ENCODE measurements at places on chromosomes 1 and 21.

DNA sequence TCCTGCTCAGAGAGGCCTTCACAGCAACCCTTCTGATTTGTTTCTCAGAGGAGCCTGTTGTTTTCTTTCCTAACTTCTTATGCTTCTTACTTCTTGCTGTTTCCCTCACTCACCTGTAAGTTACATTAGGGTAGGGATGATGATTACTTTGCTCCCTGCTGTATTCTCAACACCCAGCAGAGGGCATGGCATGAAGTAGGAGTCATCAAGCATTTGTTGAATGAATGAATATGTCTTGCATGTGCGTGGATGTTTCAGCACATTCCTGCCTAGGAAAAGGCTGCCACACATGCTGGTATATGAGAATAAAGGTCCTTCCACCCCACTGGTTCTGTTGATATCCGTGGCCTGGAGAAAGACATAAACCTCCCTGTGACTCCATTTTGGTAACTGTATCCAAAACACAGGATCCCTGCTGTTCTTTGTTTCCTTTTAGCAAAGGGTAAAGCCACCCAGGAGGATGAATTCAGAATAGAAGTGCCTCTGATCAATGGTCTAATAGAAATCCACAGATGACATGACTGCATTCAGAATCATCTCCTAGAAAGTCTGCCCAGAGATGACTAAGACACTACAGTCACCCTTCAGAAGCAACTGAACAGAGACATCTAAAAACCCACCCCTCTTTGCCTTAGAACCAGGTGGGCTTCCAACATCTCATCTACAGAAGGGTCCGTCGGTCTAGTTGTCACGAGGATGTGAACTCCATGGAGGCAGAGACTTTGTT lies 168.8 kb downstream of the ZSCAN20 start:
- H3K27me3 ChIP-seq = no peaks in the 10 kb centered on the region
- no peaks in the 10 kb centered on the region for H3K4me1 ChIP-seq
- no peak overlapping the region for H3K27ac ChIP-seq
- no peaks in the 10 kb centered on the region for H3K36me3 ChIP-seq

DNA sequence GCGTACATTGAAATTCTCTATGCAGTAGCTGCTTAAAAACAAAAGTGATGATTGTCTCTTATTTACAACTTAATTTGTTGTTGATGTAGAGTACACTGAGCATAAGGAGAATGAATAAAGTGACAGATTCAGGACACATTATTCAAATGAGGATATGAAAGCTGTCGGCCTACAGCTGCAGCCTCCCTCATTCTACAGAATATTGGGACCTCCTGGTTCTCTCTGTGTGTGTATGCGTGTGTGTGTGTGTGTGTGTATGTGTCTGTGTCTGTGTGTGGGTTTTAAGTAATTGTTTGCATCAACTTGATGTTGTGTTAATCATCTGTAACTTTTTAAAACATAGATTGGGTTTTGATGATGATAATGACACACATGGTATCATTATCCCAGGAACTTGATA lies 17.9 kb downstream of the PROX1 start:
- no peak for DNase-seq
- H3K36me3 ChIP-seq = no peaks in the 10 kb centered on the region
- H3K27me3 ChIP-seq = no peaks in the 10 kb centered on the region
- no peak overlapping the region for H3K27ac ChIP-seq
- no peak overlapping the region for H3K4me3 ChIP-seq

DNA sequence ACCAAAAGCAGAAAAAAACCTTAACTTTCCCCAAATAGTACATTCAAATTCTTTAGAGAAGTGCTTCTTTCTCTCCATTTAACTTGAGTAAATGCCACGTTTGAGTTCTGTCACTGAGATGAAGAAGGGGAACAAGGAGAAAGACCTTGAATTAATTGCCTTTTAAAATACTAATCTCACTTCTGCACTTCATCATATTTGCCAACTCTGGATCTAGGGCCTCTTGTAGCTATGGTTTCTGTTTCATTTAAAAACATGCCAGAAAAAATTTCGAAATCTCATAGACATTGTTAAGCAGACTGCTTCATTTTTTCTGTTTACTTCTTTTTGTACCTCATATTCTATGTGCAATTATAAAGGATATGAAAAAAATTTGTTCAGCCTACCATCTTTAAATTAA lies 24.6 kb downstream of the MIXL1 start:
- H3K27me3 ChIP-seq = no peaks in the 10 kb centered on the region
- H3K36me3 ChIP-seq = peaks cover 21% of the 10 kb centered on the region
- H3K4me1 ChIP-seq = no peaks in the 10 kb centered on the region
- no peak overlapping the region for H3K4me3 ChIP-seq
- DNase-seq = no peak
- no peak overlapping the region for H3K27ac ChIP-seq

DNA sequence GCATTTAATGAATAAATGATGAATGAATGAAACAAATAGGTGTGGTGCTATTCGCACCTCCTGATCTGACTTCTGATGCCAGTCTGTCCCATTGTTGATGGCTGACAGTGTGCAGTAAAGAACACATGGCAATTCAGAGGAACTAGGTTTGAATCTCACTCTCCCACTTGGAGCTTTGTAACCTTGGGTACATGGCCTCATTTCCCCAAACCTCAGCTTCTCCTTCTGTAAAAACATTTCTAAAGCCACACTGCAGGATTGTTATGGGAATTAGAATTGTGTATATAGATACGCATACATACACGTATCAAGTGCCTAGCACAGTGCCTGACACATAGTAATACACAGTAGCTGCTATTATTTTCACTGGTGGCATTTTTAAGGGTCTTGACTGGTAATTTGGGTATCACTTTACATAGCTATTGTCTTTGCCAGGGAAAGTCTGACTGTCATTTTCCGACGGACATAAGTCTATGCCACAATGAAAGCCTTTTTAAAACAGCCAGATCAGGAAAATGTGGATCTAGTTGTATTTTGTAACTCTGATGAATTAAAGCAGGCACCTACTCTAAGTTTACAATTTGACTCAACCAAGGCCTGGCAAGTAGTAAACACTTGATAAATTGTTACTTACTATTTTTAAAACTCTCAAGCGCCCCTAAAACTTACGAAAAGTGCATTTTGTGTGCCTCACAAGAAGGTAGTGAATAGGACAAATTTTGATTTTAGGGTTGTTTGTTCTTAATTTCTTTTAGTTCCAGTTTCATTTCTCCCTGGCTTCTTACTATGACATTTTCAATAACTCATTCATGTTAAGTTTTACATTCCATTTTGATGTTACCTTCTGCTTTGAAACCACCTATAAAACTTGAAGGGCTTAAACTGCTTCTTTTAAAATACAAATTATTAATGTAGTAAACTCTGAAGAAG lies 164.4 kb downstream of the SDCCAG8 start:
- H3K4me1 ChIP-seq = peaks cover 27% of the 10 kb centered on the region
- peak overlapping the region; percentile 23 for H3K27ac ChIP-seq
- H3K4me3 ChIP-seq = no peak overlapping the region
- H3K27me3 ChIP-seq = no peaks in the 10 kb centered on the region
- no peak for DNase-seq
- H3K36me3 ChIP-seq = peaks cover 4% of the 10 kb centered on the region

DNA sequence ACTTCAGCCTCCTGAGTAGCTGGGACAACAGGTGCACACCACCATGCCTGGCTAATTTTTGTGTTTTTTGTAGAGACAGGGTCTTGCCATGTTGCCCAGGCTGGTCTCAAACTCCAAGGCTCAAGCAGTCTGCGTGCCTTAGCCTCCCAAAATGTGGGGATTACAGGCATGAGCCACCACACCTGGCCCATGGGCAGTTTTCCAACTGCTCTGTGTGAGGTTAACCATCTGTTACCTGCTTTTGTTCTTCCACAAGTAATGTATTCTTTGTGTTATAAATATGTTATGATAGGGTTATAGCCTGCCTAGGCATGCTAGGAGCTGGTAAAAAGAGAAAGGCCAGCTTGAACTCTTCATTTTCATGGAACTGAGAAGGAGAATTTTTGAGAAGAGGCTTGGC lies 30.7 kb downstream of the TUFT1 start:
- H3K4me1 ChIP-seq = no peaks in the 10 kb centered on the region
- H3K27ac ChIP-seq = no peak overlapping the region

- DNase-seq = no peak
- H3K27ac ChIP-seq = no peak overlapping the region
- peaks cover 8% of the 10 kb centered on the region for H3K4me1 ChIP-seq
- H3K27me3 ChIP-seq = no peaks in the 10 kb centered on the region
These were observed 55.5 kb downstream of the MPZL1 start for GRCh38 chr1:167777269-167777650.

GRCh38 chr1:177902266-177902665 lies 67.6 kb downstream of the SEC16B start:
- H3K36me3 ChIP-seq = no peaks in the 10 kb centered on the region
- no peak overlapping the region for H3K27ac ChIP-seq
- no peak for DNase-seq
- H3K4me3 ChIP-seq = no peak overlapping the region
- H3K27me3 ChIP-seq = no peaks in the 10 kb centered on the region

GRCh38 chr1:79896140-79896539 lies 889.6 kb upstream of the ADGRL4 start:
- no peaks in the 10 kb centered on the region for H3K27me3 ChIP-seq
- no peaks in the 10 kb centered on the region for H3K36me3 ChIP-seq
- H3K4me3 ChIP-seq = no peak overlapping the region
- no peak overlapping the region for H3K27ac ChIP-seq

DNA sequence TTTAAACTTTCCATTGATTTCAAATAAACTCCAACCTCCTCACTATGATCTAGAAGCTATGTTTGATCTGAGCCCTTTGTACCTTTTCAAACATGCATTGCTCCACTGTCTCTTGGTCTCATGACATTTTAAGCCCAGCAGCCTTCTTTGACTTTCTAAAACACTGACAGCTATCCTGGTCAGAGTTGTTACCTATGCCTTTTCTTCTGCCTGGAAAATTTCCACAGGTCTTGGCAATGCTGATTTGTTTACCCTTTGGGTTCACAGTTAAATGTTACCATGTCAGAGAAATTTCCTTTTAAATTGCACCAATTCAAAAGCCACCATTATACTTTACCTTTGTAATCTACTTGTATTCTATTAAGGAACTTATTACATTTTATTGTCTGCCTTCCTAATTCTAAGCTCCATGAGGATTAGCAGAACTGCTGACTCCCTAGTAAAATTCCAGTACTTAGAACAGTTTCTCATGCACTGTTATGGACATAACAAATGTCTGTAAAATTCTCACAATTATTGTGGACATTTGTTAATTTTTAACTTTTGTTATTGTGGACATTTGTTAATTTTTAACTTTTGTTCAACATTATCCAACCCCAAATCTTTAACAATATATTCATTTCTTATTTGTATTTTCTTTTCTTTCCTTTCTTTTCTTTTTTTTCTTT lies 1064.4 kb downstream of the NCAM2 start:
- H3K36me3 ChIP-seq = no peaks in the 10 kb centered on the region
- H3K27me3 ChIP-seq = no peaks in the 10 kb centered on the region
- no peak overlapping the region for H3K4me3 ChIP-seq
- no peak overlapping the region for H3K27ac ChIP-seq
- no peak for DNase-seq
- no peaks in the 10 kb centered on the region for H3K4me1 ChIP-seq

- no peak overlapping the region for H3K27ac ChIP-seq
- H3K36me3 ChIP-seq = no peaks in the 10 kb centered on the region
- peaks cover 10% of the 10 kb centered on the region for H3K4me1 ChIP-seq
- no peaks in the 10 kb centered on the region for H3K27me3 ChIP-seq
- H3K4me3 ChIP-seq = no peak overlapping the region
- no peak for DNase-seq
These were observed 25.4 kb upstream of the KIAA0040 start for GRCh38 chr1:175217721-175218531.

DNA sequence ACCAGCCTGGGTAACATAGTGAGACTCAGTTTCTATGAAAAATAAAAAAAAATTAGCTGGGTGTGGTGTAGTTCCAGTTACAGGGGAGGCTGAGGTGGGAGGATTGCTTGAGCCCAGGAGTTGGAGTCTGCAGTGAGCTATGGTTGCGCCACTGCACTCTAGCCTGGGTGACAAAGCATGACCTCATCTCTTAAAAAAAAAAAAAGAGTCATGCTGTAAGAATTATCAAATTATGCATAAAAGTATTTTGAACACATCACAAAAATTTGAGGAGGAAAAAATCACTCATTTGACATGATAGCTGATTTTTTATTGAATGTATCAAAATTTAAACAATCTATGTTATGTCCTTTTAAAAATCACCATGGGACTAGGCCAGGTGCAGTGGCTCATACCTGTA lies 17.8 kb downstream of the CCDC30 start:
- no peaks in the 10 kb centered on the region for H3K27me3 ChIP-seq
- H3K36me3 ChIP-seq = no peaks in the 10 kb centered on the region
- DNase-seq = no peak
- no peaks in the 10 kb centered on the region for H3K4me1 ChIP-seq

GRCh38 chr1:119115311-119115710 lies 25.1 kb downstream of the WARS2 start:
- H3K27me3 ChIP-seq = no peaks in the 10 kb centered on the region
- no peaks in the 10 kb centered on the region for H3K4me1 ChIP-seq
- no peak for DNase-seq
- H3K36me3 ChIP-seq = no peaks in the 10 kb centered on the region
- no peak overlapping the region for H3K4me3 ChIP-seq
- no peak overlapping the region for H3K27ac ChIP-seq

GRCh38 chr1:23904748-23905357 lies 8.3 kb downstream of the CNR2 start:
- DNase-seq = no peak
- peaks cover 35% of the 10 kb centered on the region for H3K4me1 ChIP-seq
- H3K27me3 ChIP-seq = peaks cover 4% of the 10 kb centered on the region
- no peak overlapping the region for H3K27ac ChIP-seq

- H3K27me3 ChIP-seq = no peaks in the 10 kb centered on the region
- no peak overlapping the region for H3K27ac ChIP-seq
- H3K36me3 ChIP-seq = no peaks in the 10 kb centered on the region
- DNase-seq = no peak
- no peak overlapping the region for H3K4me3 ChIP-seq
These were observed 218.9 kb downstream of the CAMTA1 start for GRCh38 chr1:7004181-7004580.

- no peak overlapping the region for H3K4me3 ChIP-seq
- H3K4me1 ChIP-seq = no peaks in the 10 kb centered on the region
- H3K27me3 ChIP-seq = no peaks in the 10 kb centered on the region
- no peaks in the 10 kb centered on the region for H3K36me3 ChIP-seq
These were observed 90.8 kb upstream of the ACTL8 start for GRCh38 chr1:17664322-17664721.

- no peaks in the 10 kb centered on the region for H3K27me3 ChIP-seq
- H3K27ac ChIP-seq = no peak overlapping the region
- no peaks in the 10 kb centered on the region for H3K36me3 ChIP-seq
- no peak for DNase-seq
- no peaks in the 10 kb centered on the region for H3K4me1 ChIP-seq
These were observed 64.3 kb upstream of the TRABD2B start for GRCh38 chr1:48061162-48062136.

- DNase-seq = no peak
- H3K27me3 ChIP-seq = no peaks in the 10 kb centered on the region
- peaks cover 28% of the 10 kb centered on the region for H3K4me1 ChIP-seq
- H3K36me3 ChIP-seq = peaks cover 48% of the 10 kb centered on the region
- H3K4me3 ChIP-seq = no peak overlapping the region
These were observed 41.7 kb downstream of the ITPKB start for GRCh38 chr1:226697151-226697928.

- H3K4me1 ChIP-seq = peaks cover 83% of the 10 kb centered on the region
- no peak for DNase-seq
- peak overlapping the region; percentile 90 for H3K27ac ChIP-seq
- no peaks in the 10 kb centered on the region for H3K27me3 ChIP-seq
- H3K36me3 ChIP-seq = peaks cover 56% of the 10 kb centered on the region
- H3K4me3 ChIP-seq = no peak overlapping the region
These were observed 11.9 kb downstream of the MEF2D start for GRCh38 chr1:156488566-156489165.
